ENCODE measurements at places on chromosomes 1 and 21.

DNA sequence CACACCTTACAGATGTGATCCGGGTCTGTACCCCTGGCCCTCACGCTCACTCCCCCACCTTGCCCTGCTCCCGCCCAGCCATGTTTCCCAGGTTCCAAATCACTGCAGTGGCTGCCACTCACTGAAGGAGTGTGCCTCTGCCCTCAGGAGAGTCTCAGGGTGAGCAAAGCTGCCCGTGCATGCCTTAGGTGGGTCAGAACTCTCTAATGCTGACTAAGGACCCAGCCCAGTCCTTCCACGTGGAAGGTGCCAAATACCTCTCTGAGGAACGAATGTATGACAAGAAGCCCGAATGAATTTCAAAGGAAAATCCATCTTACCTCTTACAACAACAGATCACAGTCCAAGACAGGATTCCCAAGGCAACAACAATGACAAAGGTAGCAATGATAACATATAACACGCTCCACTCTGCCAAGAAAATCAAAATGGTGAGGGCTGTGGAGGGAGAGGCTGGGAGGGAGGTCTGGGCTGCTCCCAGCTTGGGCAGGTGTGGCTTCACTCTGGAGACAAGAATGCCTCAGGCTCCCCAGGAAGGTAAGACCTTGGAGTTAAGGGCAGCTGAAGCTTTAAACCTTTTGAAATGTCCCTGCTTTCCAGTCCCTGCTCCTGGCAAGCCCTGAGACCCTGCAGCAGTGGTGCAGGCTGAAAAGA, 115.2 kb downstream of the KIAA0319L start:
- no peak for DNase-seq

- no peak for DNase-seq
Observed at GRCh38 chr1:2042830-2043773, 7.1 kb upstream of the PRKCZ start.

- DNase-seq = no peak
Observed at GRCh38 chr1:150696590-150696989, 364 bp downstream of the GOLPH3L start.

DNA sequence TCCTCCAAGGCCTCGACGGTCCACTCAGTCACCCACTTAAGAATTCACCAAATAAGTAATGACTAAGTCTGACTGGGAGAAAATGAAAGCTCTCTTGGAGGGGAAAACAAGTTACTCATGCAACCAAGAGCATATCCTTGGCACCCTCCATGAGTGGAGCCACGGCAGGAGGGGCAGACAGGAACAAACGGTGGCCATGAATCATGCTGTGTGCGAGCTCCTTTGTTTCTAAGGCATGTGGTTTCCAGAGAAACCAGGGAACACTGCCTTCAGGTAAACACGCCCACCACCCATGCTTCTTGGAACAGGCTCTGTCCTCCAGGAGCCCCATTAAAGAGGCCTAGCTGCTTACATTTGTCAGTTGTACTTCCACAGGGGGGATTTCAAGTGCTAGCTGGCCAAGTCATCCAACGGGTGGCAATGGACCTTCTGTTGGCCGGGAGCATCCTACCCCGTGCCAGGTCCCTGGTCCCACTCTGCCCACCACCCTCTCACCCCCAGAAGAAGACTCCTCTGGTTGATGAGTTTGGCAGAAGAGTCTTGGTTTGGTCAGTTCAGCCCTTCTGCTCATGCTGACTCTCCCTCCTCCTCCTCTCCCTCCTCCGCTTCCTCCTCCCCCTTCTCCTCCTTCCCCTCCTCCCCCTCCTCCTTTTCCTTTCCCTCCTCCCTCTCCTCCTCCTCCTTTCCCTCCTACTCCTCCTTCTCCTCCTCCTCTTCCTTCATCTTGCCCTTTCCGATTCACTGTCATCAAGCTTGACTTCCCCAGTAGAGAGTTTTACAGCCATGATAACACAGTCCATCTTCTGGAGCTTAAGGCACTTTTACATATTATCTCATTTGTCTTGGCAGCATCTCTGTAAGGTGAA, 107.6 kb downstream of the CCDC185 start:
- DNase-seq = peak; percentile 86

GRCh38 chr1:94912263-94913184, 14.4 kb downstream of the CNN3 start:
- DNase-seq = no peak

- DNase-seq = no peak
Observed at GRCh38 chr1:77057994-77058585, 161.1 kb downstream of the PIGK start.

- no peak for DNase-seq
Observed at GRCh38 chr1:201506092-201506491, 831 bp downstream of the CSRP1 start.

DNA sequence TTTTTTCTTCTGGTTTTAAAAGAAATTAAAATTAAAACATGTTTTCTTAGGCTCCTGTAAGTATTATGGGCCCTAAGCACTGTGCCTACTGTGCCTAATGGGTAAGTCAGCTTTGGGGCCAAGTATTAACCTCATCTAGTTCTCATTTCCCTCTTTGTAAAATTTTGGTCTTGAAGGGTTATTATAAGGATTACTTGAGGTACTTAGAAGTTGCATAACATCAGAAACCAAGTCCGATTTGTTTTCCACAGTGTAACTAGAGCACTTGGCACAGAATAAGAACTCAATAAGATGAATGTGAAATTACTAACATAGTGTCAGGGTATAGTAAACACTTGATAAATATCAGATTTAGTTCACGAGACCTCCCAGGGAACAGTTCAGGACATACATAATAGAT, 16.4 kb upstream of the OSBPL9 start:
- no peak for DNase-seq

- DNase-seq = peak; percentile 66
Observed at GRCh38 chr21:45128613-45129188, 54.3 kb downstream of the ADARB1 start.

DNA sequence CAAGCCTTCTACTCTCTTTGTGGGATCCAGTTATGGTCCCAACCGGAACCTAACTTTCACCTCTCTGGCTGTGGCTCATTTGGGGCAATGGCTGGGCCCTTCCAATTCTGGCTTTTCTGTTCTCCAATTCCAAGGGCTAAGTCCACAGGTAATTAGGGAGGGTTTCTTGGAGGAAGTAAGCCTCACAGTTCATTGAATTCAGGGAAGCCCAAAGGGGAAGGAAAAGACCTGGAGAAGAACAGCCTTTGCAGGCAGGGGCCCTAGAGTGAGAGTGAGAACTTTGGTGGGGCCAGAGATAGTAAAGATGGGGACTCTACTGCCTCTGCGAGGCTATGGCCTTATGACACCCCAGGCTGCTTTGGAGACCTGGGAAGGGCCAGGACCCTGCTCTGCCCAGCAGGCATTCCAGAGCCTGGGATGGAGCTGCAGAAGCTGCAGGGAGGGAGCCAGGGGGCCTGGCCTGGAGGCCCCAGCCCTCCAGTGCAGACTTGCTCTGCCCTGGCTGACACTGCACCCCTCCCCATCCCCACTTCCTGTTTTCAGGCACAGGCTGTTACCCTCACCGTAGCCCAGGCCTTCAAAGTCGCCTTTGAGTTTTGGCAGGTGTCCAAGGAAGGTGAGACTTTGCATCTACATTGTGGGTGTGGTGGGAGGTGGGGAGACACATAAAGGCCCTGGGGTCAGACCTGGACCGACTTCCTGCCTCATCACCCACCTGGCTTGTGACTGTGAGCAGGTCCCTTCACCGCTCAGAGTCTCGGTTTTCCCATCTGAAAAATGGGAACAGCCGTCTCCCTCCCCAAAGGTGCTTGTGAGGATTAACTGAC, 18.9 kb downstream of the LDLRAP1 start:
- DNase-seq = no peak

DNA sequence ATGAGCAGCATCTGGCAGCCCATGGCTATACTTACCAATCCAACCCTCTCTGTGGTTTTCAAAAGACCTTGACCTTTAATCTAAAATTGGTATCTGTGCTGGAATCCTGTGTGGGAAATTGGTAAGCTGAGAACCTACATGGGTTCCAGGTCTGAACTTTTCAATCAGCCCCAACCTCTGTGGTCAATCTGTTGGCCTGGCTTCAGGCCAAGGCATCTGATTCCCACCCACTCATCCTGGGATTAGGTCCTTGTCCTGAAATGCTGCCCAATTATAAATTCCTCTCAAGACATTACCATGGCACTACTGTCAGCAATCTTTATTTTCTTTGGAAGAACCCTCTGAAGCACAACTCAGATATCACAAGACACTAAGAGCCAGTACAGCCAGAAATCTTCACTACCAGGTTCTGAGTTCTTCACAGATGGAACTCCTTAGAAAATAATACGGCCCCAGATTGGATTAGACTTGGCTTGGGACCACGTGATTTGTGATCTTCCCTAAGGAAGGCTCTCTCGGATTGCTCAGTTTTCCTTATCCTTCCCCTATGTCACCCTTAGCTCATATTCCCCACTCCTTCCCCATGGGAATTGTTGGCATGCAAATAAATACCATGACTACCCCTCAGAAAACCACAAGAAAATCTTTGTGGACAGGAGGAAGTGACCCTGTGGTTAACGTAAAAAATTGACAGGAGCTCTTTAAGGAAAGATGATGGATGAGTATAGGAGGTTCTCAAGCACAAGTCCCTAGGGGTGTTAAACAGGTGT, 207.9 kb upstream of the ST6GALNAC5 start:
- peak; percentile 22 for DNase-seq

GRCh38 chr1:87278825-87279535, 49.7 kb upstream of the LMO4 start:
- DNase-seq = peak; percentile 31

DNA sequence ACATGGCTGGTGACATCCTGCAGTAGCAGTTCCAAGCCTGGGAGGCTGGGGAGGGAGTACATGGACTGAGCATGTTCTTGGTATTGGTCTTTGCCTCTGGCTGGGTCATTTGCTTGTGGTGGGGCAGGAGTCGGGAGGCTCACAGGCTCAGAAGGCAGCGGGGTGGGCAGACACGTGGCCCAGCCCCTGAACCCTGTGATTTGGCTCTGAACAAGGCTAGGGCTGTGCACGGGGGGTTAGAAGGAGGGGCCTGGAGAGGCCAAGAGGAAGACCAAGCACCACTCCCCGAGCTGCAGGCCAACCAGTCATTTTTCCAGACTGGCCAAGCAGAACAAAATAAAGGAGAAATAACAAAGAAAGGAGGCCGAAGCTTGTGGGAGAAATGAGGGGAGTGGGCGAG, 9.7 kb upstream of the PRELP start:
- DNase-seq = no peak

GRCh38 chr1:47593013-47593568, 155.2 kb downstream of the FOXD2 start:
- DNase-seq = no peak

DNA sequence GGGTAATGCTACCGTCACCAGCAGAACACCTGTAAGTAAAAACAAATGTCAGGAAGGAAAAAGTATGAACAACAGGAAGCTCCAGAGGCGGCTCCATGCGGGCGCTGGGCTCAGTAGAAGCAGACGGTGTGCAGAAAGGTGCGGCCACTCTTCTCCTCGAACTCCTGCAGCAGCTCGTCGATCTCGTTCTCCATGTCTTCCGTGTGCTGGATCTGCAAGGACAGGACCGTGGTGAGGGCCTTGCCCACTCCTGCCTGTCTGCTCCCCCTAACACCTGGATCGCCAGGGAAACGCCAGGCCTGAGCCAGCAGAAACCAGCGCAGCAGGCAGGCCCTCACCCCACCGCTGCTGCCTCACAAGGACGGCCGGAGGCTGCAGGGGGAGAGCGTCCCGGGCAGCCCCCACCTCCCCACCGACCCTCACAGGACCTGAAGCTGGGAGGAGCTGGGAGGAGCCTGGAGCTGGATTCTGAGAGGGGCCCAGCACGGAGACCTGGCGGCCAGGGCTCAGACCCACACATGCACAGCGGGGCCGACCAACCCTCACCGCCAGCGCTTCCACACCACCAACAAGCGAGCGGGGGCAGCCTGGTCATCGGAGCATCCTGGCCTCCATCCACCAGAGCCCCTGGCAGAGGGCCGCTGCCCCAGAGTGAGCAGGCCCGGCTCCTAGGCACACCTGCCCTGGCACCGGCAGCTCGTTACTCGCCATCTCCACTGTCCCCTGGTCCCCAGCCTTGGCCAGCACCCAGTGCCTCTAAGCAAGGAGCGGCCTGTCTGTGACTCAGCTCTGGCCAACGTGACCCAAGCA, 1.7 kb upstream of the TMEM240 start:
- no peak for DNase-seq

- DNase-seq = no peak
Observed at GRCh38 chr21:25626757-25627156, 12.3 kb upstream of the JAM2 start.

DNA sequence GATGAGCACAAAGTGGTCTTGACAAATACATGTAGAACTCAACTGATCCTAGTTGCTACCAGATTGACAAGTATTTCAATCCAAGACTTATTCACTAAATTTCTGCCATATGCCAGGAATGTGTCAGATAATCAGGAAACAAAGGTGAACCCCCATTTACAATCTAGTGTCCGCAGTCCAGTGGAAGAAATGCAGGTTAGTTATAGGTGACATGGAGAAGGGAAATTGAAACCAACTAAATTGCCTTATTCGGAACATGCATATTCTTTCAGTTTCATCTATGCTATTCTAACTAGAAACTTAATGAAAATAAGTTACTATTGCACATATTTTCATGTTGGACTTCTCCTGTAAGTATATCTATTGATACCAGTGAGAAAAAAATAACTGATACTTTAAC, 209.4 kb downstream of the COL24A1 start:
- no peak for DNase-seq

DNA sequence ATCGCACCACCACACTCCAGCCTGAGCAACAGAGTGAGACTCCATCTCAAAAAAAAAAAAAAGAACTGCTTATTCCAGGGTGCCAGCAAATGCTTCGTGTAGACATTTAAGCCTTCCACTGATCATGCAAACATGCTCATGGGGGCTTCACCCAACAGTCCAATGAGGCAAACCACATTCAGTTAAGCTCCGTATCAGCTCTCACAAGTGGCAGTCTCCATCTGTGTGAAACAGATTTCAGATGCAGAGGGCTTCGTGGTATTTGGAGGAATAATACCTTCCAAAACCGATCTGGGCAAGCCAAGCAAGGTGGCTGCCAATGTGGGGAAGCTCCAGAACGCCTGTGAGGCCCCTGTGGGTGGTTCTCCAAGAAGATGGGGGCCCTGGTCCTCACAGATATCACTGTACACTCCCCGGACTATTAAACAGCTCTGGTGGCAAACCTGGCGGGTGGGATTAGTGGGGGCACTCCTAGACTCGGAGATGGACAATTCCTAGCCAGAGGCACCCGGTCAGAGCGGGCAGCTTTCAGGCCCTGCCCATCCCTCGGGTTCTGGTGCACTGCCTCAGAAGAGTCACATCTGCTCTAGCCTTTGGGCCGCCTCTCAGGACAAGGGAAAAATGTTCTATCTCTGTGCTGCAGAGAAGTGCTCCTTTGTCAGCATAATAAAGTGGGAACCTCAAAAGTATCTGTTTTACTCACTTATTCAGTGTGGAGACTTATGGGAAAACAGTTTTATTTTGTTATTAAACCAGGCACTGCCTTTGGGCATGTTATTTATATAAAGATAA, 10.2 kb downstream of the CREG1 start:
- DNase-seq = no peak
